ENCODE measurements at places on chromosomes 3 and 15.

DNA sequence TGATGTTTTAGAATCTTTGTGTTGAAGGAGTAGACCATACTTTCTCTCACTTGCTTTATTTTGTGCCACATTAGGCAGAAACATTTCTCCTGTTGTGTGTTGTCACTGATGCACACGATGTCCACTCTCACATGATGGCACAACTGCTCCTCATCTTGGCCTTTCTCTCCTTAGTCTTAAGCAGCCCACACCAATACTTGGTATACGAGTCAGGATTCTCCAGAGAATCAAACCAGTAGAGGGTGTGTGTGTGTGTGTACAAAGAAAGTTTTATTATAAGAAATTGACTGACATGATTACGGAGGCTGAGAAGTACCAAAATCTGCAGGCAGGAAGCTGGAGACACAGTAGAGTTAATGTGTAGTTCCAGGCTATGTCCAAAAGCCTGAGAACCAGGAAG lies 187.1 kb downstream of the ALCAM start:
- H3K4me3 ChIP-seq = no peak overlapping the region
- DNase-seq = no peak
- H3K27ac ChIP-seq = no peak overlapping the region
- no peaks in the 10 kb centered on the region for H3K27me3 ChIP-seq
- H3K4me1 ChIP-seq = no peaks in the 10 kb centered on the region

DNA sequence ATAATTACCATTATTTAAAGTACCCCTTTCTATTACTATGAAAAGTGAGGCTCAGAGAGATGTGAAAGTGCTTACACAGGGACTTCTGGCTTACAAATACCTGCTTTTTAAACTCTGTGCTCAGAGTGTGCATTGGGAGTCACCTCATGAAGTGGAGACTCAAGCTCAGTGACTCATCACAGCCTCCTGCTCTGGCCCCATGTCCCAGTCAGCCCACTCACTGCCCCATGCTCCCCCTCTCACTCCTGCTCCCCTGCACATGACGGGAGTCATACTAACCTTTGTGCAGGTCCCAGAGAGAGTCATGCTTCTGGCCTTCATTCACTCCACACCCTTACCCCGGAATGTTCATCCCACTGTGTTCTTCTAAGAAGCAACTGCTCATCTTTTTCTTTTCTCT lies 20.2 kb downstream of the CCR1 start:
- H3K4me1 ChIP-seq = no peaks in the 10 kb centered on the region
- H3K4me3 ChIP-seq = no peak overlapping the region
- no peak for DNase-seq
- no peak overlapping the region for H3K27ac ChIP-seq
- H3K36me3 ChIP-seq = no peaks in the 10 kb centered on the region
- no peaks in the 10 kb centered on the region for H3K27me3 ChIP-seq

DNA sequence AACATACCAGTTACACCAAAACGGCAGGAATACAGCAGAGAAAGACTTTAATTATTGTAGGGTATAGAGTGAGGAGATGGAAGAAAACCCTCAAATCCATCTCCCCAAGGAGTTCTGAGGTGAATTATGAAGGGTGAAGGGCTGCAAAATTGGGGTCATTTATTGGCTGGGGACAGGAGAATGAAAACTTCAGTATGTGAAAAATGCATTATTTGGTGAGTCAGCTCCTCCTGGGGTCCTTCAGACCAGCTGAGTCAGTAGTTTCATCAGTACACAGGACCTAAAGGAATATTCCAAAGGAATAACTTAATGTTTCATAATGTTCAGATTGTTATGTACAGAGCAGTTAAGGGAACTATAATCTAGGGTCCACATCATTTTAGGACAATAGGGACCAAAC lies 566.0 kb downstream of the GBE1 start:
- no peak overlapping the region for H3K4me3 ChIP-seq
- H3K27ac ChIP-seq = no peak overlapping the region
- no peaks in the 10 kb centered on the region for H3K27me3 ChIP-seq

DNA sequence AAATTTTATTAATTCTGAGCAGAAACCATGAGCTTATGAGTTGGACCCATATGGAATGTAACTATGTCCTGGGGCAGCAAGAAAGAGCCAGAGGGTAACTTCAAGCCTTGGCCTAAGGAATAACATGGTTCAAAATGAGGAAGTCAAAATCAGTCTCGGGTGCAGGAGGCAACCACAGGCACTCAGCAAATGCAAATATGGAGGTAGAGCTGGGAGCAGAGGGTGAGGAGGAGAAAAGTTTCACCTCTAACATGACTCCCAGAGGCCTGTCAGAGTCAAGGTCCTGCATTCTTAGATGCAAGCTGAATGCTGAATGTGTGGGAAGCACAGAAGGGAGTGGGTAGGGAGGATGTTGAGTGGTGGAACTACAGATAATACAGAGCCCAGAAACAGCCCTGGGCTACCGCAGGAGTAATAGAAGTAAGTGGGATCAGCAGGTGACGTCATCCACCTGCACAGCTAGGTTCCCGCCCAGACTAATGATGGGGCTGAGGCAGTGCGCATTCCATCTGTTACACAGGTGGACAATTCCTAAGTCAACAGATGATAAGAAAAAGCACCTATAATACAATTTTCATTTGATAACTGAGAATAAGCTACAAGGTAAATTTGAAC lies 279.8 kb upstream of the ARRDC4 start:
- H3K36me3 ChIP-seq = no peaks in the 10 kb centered on the region
- H3K4me3 ChIP-seq = no peak overlapping the region
- H3K27ac ChIP-seq = no peak overlapping the region
- DNase-seq = no peak

DNA sequence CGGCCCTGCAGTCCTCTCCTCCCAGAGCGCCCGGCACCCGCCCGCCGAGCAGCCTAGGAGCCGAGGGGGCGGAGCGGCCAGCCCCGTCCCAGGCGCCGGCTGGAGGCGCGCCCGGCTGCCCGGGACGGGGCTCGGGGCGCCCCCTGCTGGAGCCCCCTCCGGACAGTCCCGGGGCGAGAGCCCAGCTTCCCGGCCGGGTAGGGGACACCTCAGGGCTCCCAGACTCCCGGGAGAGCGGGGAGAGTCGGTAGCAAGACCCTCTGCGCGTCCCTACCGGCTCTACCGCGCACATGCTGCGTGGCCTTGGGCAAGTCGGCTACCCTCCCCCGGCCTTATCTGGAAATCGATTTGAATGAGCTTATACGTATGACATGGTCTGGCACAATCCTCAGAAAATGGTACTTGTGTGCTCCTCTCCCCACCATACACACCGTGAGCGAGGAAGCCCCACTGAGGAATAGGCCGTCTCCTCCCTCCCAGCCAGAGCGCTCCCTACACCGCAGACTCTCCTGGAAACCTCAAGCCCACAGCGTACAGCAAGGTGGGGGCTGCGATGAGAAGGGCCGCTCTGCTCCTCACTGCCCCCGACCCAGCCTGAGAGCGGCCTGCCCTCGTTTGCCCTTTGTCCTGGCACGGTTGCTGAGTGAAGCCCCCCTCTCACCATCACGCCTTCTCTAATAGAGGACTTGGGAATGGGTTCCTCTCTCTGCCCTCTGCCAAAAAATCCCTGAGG lies at the start of gene DAPK2:
DAPK2 (minus strand) TSS at position 65 of the 733 bp plus-strand sequence. CDS start 6,224 bp downstream, outside the sequence.
- no peak for DNase-seq
- no peaks in the 10 kb centered on the region for H3K27me3 ChIP-seq
- H3K4me1 ChIP-seq = peaks cover 41% of the 10 kb centered on the region
- H3K36me3 ChIP-seq = no peaks in the 10 kb centered on the region

DNA sequence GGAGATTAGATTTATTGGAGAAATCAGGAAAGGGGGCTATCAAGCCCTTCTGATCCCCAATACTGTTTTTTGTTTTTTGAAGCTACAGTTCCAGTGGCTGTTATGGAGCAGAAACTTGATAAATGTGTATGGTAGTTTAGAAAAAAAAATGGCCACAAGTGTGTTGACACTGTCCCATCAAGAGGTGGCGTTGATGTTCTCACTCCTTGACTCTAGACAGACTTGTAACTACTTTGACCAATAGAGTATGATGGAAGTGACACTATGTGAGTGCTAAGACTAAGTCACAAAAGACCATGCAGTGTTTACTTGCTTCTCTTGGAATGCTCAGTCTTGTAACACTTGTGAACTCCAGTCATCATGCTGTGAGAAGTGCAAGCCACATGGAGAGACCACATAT lies 356.7 kb downstream of the PDCD6IP start:
- no peaks in the 10 kb centered on the region for H3K36me3 ChIP-seq
- H3K27ac ChIP-seq = no peak overlapping the region
- H3K4me3 ChIP-seq = no peak overlapping the region
- no peaks in the 10 kb centered on the region for H3K27me3 ChIP-seq
- no peak for DNase-seq
- H3K4me1 ChIP-seq = no peaks in the 10 kb centered on the region

GRCh38 chr3:134511500-134511899 lies 25.6 kb downstream of the CEP63 start:
- H3K27me3 ChIP-seq = no peaks in the 10 kb centered on the region
- H3K4me1 ChIP-seq = no peaks in the 10 kb centered on the region
- H3K36me3 ChIP-seq = no peaks in the 10 kb centered on the region

- no peaks in the 10 kb centered on the region for H3K4me1 ChIP-seq
- H3K36me3 ChIP-seq = no peaks in the 10 kb centered on the region
- no peak overlapping the region for H3K27ac ChIP-seq
- no peaks in the 10 kb centered on the region for H3K27me3 ChIP-seq
Measured at GRCh38 chr15:78714890-78715289, 73.9 kb upstream of the CHRNB4 start.

DNA sequence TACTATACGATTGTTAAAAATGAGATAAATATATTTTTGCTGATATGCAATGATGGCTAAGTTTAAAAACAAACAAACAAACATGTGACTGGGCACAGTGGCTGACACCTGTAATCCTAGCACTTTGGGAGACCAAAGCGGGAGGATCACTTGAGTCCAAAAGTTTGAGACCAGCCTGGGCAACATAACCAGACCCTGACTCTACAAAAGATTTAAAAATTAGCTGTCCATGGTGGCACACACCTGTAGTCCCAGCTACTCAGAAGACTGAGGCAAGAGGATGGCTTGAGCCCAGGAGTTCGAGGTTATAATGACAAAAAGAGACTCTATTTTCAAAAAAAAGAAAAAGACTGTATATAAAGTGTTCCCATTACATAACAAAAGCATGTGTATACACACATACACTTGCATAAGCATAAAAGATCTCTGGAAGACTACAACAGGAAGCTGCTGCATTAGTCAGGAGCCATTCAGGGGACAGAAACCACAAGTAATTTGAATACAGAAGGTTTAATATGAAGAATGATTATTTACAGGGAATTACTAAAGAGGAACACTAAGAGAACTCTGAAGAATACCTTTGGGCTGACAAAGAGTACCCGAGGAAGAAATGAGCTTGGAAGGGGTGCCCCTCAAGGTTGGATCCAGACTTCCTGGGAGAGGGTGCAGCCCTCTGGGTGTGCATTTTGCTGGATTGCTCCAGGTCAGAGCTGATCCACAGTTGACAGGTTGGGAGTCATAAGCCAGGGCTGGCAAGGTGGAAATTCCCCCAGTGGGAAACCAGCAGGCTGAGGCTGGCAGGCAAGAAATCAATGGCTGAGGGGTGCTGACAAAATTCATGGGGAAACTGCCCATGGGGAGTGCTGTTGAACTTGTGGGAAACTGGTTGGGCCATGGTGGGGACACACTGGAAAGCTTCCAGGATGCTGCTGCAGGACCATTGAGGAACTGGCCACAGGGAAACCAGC lies 9.3 kb upstream of the TM4SF18 start:
- no peak overlapping the region for H3K4me3 ChIP-seq
- no peaks in the 10 kb centered on the region for H3K27me3 ChIP-seq
- DNase-seq = no peak
- no peak overlapping the region for H3K27ac ChIP-seq
- H3K36me3 ChIP-seq = no peaks in the 10 kb centered on the region

- no peak overlapping the region for H3K4me3 ChIP-seq
- no peaks in the 10 kb centered on the region for H3K27me3 ChIP-seq
- H3K36me3 ChIP-seq = no peaks in the 10 kb centered on the region
- H3K27ac ChIP-seq = no peak overlapping the region
Measured at GRCh38 chr3:34727700-34728099, 911.6 kb upstream of the ARPP21 start.

DNA sequence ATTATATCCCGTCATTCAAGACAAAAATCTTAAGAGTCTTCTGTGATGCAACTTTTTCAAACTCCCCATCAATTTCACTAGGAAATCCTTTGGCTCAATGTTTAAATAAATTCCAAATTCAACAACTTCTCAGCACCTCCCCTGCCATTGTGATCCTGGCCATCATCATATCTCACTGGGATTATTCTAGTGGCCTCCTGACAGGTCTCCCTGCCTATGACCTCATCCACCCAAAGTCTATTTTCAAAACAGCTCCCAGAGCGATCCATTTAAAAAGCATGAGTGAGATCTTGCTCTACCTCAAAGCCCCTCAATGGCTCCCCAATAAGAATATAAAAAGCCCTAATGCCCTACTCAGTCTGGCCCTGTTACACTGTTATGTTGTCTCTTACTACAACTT lies 293.2 kb downstream of the FOXP1 start:
- H3K27me3 ChIP-seq = no peaks in the 10 kb centered on the region
- DNase-seq = no peak
- H3K4me3 ChIP-seq = no peak overlapping the region
- H3K36me3 ChIP-seq = no peaks in the 10 kb centered on the region
- no peak overlapping the region for H3K27ac ChIP-seq

GRCh38 chr15:68667800-68668625 lies 89.2 kb downstream of the CORO2B start:
- no peak overlapping the region for H3K4me3 ChIP-seq
- H3K4me1 ChIP-seq = no peaks in the 10 kb centered on the region
- no peaks in the 10 kb centered on the region for H3K36me3 ChIP-seq
- DNase-seq = no peak
- no peaks in the 10 kb centered on the region for H3K27me3 ChIP-seq

DNA sequence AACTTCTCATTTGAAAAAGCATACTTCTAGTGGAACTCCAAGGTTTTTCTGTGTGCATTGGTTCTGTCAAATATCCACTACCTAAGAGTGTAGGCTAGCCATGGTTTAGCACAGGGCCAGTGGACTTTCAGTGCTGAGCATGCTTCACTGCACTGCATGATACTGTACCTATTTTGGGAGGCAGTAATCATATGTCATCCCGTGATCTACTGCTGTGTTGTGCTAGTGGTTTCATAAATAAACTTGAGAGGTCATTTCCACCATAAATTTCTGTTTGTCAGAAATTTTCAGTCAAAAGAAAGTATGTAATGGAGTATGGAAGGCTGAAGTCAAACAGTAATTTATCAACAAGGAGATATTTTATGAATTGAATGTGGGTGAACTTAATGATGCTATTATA lies 203.6 kb downstream of the ROBO1 start:
- H3K27me3 ChIP-seq = no peaks in the 10 kb centered on the region
- H3K27ac ChIP-seq = no peak overlapping the region
- no peak for DNase-seq
- no peak overlapping the region for H3K4me3 ChIP-seq

DNA sequence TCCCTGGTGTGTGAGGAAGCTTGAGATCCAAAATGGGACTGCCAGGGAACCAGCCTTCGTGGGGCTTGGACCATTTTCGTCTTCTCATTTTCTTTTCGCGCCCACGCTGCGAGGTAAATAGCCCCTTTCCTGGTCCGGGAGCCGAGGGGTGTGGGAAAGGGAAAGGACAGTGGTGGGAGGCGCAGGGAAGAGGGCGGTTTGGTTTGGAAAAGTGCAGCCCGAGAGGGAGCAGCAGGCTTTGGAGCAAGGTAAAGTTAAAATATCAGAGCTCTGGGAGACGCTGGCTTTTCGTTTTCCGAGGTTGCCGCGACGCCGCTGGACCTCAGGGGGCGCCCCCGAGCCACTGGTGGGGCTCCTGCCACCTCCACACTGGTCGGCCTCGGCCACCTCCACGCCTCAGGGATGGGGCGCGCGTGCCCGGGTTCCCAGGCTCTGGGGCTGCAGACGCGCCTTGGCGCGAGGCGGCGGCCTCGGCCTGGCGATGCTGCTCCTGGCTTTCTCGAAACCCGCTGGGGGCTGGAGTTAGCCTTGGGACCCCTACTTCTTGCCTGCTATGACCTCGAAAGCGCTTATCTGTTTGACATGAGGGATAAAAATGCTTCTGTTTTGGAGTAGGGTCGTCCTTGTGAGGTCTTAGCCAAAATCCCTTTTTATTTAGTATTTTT lies 3.2 kb downstream of the PTPRG start:
- H3K4me1 ChIP-seq = peaks cover 28% of the 10 kb centered on the region
- H3K27me3 ChIP-seq = no peaks in the 10 kb centered on the region
- H3K36me3 ChIP-seq = no peaks in the 10 kb centered on the region
